ENCODE measurements at places on chromosomes 4 and X. TPM values are rescaled to one million over a fixed set of nuclear protein-coding genes. Genes with fewer than 3 reads are reported as not detected.

DNA sequence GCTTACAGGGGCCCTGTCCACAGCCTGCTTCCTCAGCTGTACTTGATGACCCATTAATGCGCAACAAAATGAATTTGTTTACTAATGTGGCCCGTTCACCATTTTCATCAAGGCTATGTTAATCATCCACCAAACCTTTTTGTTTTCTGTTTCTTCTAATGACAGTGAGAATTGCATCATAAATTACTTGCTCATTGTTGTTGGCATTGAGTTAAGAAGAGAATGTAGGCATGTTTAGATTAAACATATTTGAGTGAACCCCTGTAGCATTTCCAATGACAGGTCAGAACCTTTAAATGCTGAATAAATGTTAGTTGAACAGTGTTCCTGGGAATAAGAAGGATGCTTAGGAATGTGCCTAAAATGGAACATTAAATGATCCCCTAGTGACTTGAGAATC lies 183.4 kb downstream of the SPRY1 start:
- no peak for DNase-seq

The MAGEA1 gene
- total RNA-seq, result not detected

DNA sequence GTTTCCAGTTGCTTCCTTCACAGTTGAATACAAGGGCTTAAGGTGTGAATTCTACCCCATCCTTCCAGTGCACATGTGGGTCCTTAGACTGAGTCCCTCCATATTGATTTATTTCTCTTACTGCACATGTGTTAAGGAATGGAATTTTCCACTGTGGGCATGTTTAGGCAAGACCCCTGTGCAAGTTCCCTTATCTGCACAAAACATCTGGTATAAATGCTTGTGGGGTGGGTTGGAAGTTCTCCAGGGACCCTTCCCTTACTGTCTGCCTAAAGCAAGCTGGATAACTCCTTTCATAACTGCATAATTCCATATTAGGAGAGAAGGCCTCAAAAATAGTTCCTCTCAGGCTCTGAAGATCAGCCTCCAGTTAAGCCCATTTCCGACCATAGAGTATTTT lies 570.9 kb downstream of the ADGRL3 start:
- no peak for DNase-seq

The AFF2 gene
- 14.5 TPM for total RNA-seq

GRCh38 chrX:24184018-24184417 lies 34.5 kb downstream of the ZFX start:
- no peak for DNase-seq

GRCh38 chr4:39823191-39823590 lies 125.3 kb downstream of the UBE2K start:
- DNase-seq, result no peak

The GATA1 gene
- not detected for total RNA-seq

- no peak for DNase-seq
Measured at GRCh38 chr4:2385516-2385915, 32.9 kb downstream of the ZFYVE28 start.

DNA sequence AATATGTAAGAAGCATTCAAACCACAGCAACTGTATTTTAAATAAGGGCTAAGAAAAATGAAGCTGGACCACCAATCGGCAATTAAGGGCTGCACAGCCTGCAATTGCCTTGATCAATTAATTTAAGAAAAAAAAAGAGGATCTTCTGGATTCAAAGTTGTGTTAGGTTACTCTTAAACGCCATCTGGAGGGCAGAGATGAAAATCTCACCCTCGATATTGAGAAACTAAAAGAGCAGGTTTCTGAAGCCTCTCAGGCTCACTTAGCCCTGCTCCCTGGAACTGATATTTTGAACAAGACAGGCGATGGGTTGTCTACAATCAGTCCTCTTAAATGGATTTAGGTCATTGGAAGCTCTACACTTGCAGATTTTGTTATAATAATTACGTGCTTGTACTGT lies 579.4 kb downstream of the GRXCR1 start:
- no peak for DNase-seq

The TRAM1L1 gene
- total RNA-seq, result 2.0 TPM

DNA sequence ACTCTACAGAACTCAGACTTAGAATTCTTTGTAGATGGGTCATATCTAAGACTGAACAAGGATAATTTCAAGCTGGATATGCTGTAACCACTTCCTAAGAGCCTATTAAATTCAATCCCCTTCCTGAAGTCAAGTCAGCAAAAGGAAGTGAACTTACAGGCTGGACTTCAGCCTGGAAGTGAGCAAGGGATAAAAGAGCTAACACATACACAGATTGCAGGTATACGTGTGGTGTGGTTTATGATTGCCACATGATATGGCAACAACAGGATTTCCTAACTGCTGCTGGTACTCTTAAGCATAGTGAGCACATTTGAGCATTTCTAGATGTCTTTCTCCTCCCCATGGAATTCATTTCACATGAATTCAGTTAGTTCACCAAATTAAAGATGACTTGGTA lies 38.2 kb upstream of the UXT start:
- no peak for DNase-seq

DNA sequence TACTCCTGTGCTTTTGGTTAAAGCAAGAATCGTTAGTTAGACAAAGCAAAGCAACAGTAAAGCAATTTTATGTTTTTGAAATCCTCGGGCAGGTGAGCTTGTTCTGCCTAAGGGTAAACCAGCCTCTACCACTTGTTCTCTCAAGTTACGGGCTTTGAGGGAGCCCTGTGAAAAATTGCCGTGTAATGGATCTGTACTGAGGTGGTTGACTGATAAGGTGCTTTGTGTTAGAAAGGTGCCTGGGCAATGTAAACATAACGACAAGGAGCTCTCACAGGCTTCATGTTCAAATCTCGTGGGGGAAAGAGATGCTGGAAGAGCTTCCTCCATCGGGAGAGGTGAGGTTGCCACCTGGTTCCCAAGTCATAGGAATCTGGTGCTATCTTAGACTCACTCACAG lies 111.8 kb downstream of the TRAPPC11 start:
- DNase-seq, result no peak

DNA sequence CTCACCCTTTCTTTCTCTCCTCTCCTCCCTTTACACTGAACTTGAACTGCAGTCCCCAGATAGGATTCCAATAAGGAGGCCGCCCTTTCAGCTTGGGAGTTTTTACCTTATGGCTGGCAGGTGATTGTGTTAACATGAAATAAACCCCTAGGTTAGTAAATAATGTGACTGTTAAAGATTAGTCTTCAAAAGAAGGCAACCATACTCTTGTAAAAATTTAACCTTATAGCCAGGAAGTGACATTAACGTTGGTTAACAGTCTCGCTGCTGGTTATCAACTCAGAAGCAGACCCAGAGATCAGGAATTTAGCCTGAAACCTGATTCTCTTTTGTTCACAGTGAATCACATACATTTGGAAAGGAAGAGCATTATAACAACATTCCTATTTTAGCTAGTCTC lies 15.2 kb downstream of the FHDC1 start:
- DNase-seq, result no peak

DNA sequence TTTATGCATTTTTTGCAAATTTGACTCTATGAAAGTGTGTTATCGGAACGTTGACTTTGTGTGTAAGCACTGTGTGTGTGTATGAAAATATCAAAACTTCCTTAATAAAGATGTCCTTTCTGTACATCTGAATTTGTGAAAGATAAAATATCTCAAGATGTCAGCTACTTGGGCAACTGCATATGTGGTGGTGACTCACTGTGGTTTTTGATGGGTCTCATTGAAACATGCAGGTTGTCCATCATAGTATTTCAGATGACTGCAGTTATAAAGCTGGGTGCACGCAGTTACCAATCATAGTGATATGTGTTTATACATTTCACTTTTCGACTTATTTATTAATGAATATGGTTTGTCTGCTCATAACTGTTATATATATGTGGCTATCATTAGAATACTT lies 19.7 kb upstream of the BBS12 start:
- DNase-seq, result no peak

DNA sequence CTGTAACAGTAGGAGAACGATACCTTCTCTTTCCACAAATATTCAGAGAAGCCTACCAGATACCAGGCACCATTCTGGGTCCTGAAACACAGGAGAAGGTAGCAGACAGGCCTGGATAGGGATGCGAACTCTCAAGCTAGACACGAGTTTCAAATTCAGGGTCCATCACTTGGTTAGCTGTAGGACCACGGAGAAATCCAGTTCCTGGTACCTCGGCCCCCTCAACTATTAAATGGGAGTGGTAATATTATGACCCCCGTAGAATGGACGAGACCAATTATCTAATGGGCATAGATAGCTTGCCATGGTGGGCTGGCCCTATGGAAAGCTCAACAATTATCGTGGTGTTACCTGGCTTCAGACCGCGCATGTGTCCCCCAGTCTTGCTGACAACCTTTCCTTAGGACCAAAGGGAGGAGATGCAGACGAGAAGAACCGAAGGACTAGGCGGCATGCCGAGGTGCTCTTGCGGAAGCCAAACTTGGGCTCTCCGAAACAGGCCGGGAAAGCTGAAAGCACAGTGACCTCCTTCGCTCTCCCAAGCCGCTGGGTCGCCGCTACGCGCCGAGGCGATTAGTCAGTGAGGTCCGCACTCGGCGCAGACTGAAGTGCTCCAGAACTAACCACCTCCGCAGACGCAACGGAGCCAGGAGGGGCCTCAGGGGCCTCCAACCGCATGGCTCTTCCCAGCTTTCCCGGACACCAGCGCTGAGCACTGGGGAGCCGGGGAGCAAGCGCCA lies 19.6 kb downstream of the NKX3-2 start:
- DNase-seq, result no peak

DNA sequence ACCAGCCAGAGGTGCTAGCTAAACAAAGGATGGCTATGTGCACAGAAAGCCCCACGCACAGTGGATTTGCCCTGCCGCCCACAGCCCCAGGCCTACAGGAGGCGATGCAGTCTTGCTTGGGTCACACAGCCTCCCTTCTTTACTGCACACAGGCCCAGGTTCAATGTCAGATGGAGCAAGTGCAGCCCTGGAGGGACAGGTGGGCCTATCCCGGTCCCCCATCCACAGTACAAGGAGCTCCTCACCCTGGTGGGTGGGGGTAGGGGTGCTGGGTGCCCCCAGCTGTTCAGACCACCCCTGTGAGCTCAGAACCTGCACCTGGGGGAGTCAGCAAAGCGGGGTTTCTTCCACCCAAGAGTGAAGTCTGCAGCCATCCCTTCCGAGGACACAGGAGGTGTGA lies 87.8 kb downstream of the WFS1 start:
- no peak for DNase-seq

The TRIML2 gene
- total RNA-seq, result not detected

DNA sequence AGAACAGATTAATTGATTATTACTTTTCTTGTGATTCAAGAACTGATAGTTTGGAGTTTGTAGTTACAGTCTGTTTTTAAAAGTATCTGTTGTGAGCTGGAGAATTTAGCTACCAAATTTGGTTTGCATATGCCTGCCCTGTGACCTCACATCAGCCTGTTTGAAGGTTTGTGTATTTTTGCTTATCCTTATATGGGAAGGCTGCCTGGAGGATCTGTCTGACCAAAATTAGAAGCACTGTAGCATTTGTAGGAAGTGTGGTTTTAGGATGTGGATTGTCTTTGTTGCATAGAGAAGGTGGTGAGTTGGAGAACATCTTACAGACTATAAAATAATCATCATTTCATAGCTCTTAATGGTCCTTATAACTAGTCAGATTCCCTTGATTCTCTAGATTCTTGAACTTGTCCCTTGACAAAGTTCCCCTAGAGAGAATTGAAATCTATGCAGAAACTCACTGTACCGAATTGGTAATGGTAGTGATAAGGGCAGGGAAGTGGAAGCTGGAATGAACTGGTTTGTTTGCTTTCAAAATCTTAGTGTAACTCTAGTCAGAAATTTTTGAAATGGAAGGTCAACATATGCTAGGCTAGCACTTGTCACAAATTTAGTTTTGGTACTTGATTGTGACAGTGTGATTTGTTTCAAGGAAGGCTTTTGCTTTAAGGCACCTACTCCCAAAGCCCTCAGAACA lies 57.3 kb downstream of the SH3BGRL start:
- no peak for DNase-seq

The TCEAL2 gene
- total RNA-seq, result 1.6 TPM

The SPANXD gene
- not detected for total RNA-seq
